Endothelial cell of coronary artery (primary cell): ENCODE measurements at places on chromosomes 11 and 22. TPM values are rescaled to one million over a fixed set of nuclear protein-coding genes. Genes with fewer than 3 reads are reported as not detected.

Gene MEI1
- total RNA-seq: 0.56 and 0.81 TPM in 2 replicates

Gene UPK3A
- total RNA-seq: not detected in 2 replicates

Gene FAM111B
- 6.3 and 12.1 TPM in 2 replicates for total RNA-seq

Gene POTEH
- total RNA-seq: not detected in 2 replicates

Gene SHANK2
- 1.3 TPM in 1 of 2 replicates, not detected in the other for total RNA-seq

Gene ISX
- not detected in 2 replicates for total RNA-seq

Gene SRPRA
- total RNA-seq: 40.0 and 69.7 TPM in 2 replicates

Gene CCDC90B
- total RNA-seq: 75.4 and 75.8 TPM in 2 replicates

Gene AIP
- total RNA-seq: 86.3 and 135 TPM in 2 replicates

Gene CCS
- total RNA-seq: 31.5 and 32.6 TPM in 2 replicates

Gene PICK1
- total RNA-seq: 8.5 and 10.0 TPM in 2 replicates

Gene RTN4R
- 0.19 and 0.54 TPM in 2 replicates for total RNA-seq

Gene BBOX1
- total RNA-seq: not detected in 2 replicates

Gene PDE2A
- 10.2 and 23.6 TPM in 2 replicates for total RNA-seq

Gene PGR
- 0.19 TPM in 1 of 2 replicates, not detected in the other for total RNA-seq

Gene DBX1
- total RNA-seq: not detected in 2 replicates

Gene CST6
- 0.09 and 0.56 TPM in 2 replicates for total RNA-seq

Gene HBB
- total RNA-seq: not detected in 2 replicates
